ENCODE measurements at places on chromosomes 5 and 9. TPM values are rescaled to one million over a fixed set of nuclear protein-coding genes. Genes with fewer than 3 reads are reported as not detected.

The LCN1 gene
- not detected for total RNA-seq

The CER1 gene
- not detected for total RNA-seq

The MUSK gene
- total RNA-seq, result 0.39 TPM

The TAS2R1 gene
- total RNA-seq, result not detected

The UBE2QL1 gene
- total RNA-seq, result 1.3 TPM

The LCN12 gene
- not detected for total RNA-seq

The ARL14EPL gene
- 0.11 TPM for total RNA-seq

All from articular chondrocyte of knee joint (primary cell).